ENCODE measurements at places on chromosomes 11 and 22.

GRCh38 chr22:17258015-17258787 lies 39.0 kb upstream of the ADA2 start:
- DNase-seq = no peak

DNA sequence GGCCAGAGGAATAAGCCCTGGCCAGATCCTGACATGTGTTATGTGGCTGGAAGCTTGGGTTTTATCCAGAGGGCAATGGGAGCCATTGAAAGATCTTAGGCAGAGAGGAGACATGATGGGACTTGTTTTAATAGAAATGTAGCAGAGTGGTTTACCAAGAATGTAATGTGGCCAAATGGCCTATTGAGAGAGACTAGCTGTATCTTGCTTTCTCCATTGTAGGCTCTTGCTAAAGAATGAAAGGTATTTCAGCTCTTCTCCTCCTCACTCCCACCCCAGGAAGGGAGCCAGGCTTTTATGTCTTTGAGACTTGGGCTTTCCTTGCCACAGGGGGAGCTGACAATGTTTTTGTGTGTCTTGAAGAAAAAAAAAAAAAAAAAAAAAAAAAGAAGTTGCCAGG lies 82.3 kb downstream of the TRIM29 start:
- DNase-seq = no peak

- no peak for DNase-seq
These were observed 63.3 kb downstream of the KCNQ1 start for GRCh38 chr11:2507945-2508749.

- DNase-seq = no peak
These were observed 26.1 kb downstream of the PTPRJ start for GRCh38 chr11:48006301-48006992.

- DNase-seq = no peak
These were observed 3.7 kb downstream of the POLR2L start for GRCh38 chr11:838441-839279.

DNA sequence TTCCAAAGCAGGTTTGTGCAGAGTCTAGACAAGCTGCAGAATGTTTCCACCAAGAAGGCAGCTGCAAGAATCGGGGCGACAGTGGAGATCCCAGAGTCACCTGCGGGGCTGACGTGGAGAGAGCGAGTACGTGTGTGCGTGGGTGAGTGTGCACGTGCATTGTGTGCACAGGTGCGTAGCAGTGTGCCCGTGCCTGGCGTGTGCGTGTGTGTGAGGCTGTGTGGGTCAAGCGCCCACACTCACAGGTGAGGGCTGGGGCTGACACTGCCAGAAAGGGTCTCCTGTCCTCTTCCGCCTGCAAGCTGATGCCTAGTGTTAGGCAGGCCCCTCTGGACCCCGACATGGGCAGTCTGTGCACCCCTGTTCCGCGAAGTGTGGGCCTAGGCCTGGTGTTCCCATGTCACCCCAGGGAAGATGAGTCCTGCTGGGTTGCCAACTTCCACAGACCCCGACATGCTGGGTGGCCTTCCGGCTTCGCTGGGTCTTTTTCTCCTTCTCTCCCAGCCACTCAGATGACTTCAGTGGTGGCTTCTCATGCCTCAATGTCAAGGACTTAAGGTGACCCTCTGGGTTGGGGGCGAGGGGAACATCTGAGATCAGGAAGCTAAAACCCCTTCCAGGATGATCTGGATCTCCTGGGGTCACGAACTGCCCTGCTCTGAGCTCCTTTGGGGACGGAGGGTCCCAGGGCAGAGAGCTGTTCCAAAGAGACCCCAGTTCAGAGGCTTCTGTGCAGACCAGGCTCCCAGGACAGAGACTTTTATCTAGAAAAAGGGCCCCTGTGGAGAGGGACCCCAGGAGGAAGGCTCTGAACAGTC lies 10.4 kb upstream of the SYT8 start:
- no peak for DNase-seq

GRCh38 chr11:111327908-111328624 lies 29.7 kb downstream of the POU2AF3 start:
- DNase-seq = no peak

- no peak for DNase-seq
These were observed 45.5 kb upstream of the CRYBB3 start for GRCh38 chr22:25153961-25154666.

- no peak for DNase-seq
These were observed 131.9 kb upstream of the MTNR1B start for GRCh38 chr11:92837595-92837994.

DNA sequence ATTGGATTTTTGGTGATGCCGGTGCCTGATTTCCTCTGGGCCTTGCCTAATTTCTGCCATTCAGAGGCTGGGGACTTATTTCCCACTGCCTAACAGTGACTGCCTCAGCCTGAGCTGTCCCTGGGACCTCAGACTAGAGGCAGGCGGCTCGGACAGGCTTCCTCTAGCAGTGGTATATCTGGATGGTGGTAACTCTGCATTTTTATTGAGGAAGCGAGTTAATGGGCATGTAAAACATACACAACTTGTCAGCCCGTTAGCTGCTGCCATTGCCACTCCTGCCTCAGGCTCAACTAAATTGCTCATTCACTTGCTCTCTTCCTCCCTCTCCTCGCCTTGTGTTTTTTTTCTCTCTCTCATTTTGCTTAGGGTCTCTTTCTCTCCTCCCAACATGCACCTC lies 561.6 kb downstream of the BUD13 start:
- no peak for DNase-seq

GRCh38 chr11:109526931-109527330 lies 104.9 kb downstream of the C11orf87 start:
- DNase-seq = no peak

- DNase-seq = no peak
These were observed 84.3 kb downstream of the GGT1 start for GRCh38 chr22:24687322-24687721.

DNA sequence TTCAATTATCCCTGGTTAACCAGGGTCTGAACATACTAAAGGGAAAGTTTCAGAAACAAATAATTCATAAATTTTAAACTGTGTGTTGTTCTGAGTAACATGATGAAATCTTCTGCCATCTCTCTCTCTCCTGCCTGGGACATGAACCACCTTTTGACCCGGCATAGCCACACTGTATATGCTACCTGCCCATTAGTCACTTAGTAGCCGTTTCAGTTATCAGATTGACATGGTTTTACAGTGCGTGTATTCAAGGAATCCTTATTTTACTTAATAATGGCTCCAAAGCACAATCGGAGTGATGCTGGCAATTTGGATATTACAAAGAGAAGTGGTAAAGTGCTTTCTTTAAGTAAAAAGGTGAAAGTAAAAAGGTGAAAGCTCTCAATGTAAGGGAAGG lies 227.1 kb upstream of the CCDC179 start:
- DNase-seq = no peak

DNA sequence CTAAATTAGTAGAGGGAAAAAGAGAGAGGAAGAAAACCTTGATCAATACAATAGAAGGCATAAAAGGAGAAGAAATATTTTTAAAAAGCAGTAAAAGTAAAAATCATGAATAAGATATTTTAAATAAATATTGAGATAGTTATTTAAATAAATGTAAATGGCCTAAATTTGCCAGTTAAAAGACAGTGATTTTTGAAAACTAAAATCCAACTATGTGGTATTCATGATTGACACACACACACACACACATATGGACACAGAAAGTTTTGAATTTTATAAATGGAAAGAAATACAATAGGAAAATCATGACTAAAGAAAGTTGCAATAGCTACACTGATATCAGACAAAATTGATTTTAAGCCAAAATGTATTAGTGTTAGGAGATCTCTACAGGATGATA lies 313.1 kb downstream of the TBC1D22A start:
- no peak for DNase-seq

All from left renal cortex interstitium (tissue), 4 donors.